Germinal center (tissue), 1 donor: ENCODE measurements at places on chromosomes 1 and 21.

DNA sequence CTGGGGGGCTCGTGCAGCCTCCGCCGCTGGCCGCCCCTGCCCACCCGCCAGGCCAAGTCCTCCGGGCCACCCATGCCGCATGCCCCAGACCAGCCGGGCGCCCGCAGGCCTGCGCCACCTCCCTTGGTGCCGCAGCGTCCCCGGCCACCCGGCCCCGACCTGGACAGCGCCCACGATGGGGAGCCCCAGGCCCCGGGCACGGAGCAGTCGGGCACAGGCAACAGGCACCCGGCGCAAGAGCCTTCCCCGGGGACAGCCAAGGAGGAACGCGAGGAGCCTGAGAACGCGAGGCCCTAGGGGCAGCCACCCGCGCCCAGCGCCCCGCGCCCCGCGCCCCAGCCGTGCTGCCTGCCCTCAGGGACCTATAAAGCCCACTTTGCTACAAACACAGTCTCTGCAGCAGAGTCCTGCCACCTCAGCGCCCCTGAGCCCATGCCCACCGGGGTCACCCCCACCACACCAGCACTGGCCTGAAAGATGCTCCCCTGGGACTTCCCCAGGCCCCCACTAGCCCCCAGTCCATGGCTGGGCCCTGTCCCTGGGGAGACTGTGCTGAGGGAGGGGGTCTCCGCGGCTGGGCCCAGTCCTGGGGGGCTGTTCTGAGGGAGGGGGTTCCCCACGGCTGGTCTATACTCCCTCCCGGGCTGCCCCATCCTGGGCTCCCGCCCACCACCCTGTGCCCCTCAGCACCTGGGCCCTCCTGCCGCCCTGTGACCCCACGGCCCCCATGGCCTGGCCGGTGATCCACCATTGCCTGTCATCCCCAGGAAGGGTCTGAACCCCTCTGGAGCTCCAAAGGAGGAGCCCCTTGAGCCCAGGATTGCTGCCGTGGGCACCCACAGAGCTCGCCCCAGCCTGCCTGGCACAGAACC lies 8.6 kb downstream of the TNFRSF18 start:
- DNase-seq: no peak

- DNase-seq: no peak
These were observed 97.5 kb downstream of the LRIG2 start for GRCh38 chr1:113170519-113170918.

GRCh38 chr1:199087144-199087543 lies 448.3 kb downstream of the PTPRC start:
- no peak for DNase-seq

DNA sequence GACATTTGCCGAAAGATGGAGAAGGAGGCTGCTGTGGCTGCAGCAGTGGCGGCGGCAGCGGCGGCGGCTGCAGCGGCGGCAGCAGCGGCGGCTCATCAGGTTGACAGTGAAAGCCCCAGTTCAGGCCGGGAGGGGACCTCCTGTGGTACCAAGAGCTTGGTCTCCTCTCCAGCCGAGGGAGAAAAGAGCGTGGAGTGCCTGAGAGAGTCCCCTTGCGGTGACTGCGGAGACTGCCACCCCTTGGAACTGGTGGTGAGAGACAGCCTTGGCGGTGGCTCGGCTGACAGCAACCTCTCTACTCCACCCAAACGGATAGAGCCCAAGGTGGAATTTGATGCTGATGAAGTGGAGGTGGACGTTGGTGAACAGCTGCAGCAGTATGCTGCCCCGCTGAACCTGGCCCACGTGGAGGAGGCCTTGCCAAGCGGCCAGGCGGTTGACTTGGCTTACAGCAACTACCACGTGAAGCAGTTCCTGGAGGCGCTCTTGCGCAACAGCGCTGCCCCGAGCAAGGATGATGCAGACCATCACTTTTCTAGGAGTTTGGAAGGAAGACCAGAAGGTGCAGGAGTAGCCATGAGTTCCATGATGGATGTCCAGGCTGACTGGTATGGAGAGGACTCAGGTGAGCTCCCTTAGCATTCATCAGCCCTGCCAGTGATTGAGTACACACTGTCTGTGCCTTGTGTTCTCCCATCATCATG lies 6.3 kb downstream of the ZBTB8B start:
- peak; percentile 53 for DNase-seq

- DNase-seq: no peak
These were observed 785 bp downstream of the PGLYRP4 start for GRCh38 chr1:153347856-153348255.

DNA sequence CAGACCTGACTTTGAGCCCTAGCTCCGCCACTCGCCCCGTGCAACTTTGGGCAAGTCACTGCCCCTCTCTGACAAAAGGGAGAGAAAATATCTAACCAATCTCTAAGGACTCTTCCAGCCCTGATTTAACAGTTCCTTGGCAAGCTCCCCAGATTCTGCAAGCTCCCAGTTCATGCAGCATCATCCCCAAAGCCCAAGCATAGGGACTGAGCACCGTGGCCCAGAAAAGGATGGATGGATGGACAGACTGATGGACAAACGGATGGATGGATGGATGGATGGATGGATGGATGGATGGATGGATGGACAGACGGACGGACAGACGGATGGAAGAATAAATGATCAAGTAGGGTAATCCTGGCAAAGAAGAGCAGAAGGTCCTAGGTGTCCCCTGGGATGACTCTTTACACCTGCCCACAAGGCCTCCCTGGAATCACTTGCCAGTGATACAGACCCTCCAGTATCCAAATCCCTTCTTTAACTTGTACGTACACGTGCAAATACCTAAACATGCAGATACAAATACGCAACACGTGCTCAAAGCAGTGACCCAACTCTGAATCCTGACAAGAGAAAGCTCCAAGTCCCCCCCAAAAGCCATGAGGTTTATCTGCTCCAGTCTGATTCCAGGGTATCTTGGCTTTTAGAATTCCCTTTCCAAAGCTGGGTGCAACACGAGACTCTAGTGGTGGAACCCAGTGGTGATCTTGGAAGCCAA lies 16.0 kb downstream of the IFFO2 start:
- DNase-seq: no peak

- no peak for DNase-seq
These were observed 50.5 kb downstream of the ACTN2 start for GRCh38 chr1:236736761-236737160.

DNA sequence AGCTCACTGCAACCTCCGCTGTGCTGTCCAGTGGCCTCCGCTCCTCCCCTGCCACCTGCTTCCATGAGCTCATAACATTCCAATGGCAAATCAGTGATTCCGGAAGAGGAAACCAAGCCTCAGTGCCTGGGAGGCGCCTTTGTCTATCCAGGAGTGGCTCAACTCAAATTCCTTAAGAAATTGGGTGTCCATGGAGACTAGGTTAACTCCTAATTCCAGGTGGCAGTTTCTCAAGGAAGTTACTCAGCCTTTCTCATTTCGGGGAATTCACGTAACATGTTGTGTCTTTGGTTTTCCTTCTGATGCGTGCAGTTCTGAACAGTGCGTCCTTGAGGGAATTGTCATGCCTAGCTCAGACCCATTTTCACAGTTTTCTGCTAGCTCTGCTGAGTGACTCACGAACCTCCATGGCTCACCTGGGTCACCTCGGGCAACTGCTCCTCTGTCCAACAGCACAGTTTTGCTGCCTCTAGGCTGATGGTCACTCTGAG lies 89.9 kb upstream of the DSCAM start:
- no peak for DNase-seq

GRCh38 chr1:22825486-22826189 lies 115.0 kb downstream of the EPHB2 start:
- no peak for DNase-seq

DNA sequence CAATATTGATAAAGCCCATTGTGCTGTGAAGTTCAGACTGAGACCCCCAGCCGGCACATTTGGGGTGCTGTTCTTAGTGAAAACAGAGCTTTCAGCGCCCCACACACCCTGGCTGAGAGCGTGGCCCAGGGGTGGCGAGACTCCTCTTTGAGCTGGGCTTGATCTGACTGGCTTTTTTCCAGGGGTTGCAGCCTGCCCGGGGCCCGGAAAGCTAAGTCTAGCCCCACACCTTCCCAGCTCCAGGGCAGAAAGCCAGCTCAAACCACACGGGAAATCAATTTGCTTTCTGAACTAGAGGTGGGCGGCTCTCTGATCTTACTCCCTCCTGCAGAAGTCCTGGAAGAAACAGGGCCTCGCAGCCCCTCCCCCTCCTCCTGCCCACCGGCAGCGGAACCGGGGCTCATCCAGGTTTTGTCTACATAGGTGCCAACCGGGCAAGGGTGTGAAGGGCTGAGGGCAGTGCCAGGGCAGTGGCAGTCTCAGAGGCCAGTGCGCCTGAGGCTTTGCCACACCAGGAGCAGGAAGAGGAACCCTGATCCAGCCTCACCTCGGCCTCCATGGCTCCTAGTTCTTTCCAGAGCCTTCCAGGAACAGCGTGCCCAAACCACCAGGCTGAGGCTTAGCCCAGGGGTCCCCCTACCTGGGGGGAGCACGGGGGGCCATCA lies 155.3 kb downstream of the NPHP4 start:
- DNase-seq: no peak

DNA sequence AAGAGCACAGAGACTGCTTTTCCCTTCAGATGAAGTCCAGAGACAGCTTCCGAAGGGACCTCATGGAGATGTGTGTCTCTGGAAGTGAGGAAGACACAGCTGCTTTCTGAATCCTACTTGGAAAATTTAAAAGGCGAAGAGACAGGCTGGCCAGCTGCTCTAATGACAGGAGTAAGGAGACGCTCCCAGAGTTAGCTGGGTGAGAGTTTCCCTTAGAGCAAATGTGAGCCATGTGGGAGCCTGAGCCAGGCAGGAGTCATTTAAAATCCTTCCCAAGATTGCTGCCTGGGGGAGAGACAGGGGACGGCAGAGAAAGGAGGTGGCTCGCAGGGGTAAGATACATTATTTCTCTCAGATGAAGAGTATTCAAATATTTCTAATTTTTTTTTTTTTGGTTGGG lies 53.1 kb downstream of the ZNF326 start:
- DNase-seq: no peak

DNA sequence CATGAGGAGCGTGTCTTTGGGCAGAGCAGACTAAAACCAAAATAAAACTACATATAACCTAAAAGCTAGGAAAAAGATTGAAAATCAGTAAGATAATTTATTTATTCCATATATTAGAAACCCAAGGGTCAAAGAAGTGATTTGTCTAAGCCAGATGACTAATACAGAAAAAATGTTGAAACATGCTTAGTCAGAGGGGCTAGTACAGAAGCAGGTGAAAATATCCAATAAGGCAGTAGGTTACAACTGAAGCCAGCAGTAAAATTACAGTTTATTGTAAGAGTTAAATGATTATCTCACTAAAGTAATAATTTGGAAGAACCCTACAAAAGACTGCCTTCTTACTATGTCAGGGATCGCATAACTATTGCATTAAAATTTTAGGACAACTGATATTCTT lies 1190.9 kb upstream of the PRMT6 start:
- DNase-seq: no peak

DNA sequence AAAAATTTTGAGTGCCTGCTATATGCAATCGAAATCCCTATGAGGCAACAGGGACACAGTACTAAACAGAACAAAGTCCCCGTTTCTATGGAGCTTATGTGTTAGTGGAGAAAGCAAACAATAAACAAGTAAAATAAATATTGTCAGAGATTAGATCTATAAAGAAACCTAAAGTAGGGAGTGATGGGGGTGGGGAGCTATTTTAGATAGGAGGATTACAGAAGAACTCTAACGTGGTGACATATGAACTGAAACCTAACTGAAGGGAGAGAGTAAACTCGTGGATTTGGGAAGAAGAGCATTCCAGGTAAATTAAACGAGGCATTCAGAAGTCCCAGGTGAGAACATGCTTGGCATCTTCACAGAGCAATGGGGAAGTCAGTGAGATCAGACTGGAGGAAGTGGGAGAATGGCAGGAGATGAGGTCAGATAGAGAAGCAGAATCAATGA lies 154.5 kb downstream of the DENND1B start:
- DNase-seq: no peak

- no peak for DNase-seq
These were observed 1064.4 kb downstream of the NCAM2 start for GRCh38 chr21:22062472-22063139.

- DNase-seq: no peak
These were observed 10.4 kb upstream of the PPT1 start for GRCh38 chr1:40107290-40107959.

DNA sequence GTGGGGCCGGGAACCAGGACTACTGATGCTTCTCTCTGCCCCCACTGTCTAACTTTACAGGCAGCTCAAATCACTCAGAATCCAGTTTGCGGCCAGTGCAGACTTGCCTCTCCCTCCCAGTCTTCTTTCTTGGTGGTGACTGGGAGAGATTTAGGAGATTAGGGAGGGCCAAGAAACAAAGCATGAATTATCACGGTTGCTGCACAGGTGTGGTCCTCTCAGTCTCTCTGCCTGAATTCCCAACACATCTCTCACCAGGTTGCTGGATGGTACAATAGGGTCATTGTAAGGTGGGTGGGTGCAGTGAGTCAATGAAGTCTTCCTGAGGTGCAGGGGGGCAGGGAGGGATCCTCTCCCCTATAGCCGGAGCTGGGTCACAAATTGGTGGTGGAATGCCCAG lies 12.6 kb downstream of the S100A11 start:
- no peak for DNase-seq

GRCh38 chr1:32071758-32072621 lies 749 bp upstream of the TMEM39B start:
- no peak for DNase-seq

DNA sequence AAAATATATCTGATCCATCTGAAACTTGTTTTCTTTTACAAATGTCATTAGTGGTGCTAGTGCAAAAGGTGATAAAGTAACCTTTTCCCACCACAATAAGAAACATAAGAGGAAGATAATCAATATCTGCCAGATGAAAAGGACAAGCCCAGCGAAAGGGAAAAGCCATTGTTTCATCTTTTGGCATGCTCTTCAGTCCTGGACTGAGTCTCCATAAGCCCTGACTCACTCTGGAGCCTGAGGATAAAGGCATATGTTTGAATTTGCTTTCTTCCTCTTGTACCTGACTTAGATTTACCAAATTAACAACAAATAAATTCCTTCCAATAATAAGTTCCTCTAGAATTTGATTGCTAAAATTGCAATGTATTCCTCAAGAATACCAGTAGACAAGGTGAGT lies 13.6 kb downstream of the DNAJC11 start:
- DNase-seq: no peak

GRCh38 chr1:66925558-66925910 lies 744 bp downstream of the MIER1 start:
- no peak for DNase-seq

- DNase-seq: no peak
These were observed 121.6 kb upstream of the IRF2BP2 start for GRCh38 chr1:234731569-234732085.

- DNase-seq: peak; percentile 69
These were observed 1.2 kb downstream of the VAV3 start for GRCh38 chr1:107963601-107964335.
